ENCODE measurements at places on chromosomes 12 and 14.

GRCh38 chr12:88805286-88805685 is 225.0 kb upstream of the KITLG start:
- no peak for DNase-seq

- no peak for DNase-seq
These were observed 178.2 kb downstream of the BCL11B start for GRCh38 chr14:99093532-99094517.

GRCh38 chr12:82682326-82682725 is 4.4 kb upstream of the TMTC2 start:
- no peak for DNase-seq

DNA sequence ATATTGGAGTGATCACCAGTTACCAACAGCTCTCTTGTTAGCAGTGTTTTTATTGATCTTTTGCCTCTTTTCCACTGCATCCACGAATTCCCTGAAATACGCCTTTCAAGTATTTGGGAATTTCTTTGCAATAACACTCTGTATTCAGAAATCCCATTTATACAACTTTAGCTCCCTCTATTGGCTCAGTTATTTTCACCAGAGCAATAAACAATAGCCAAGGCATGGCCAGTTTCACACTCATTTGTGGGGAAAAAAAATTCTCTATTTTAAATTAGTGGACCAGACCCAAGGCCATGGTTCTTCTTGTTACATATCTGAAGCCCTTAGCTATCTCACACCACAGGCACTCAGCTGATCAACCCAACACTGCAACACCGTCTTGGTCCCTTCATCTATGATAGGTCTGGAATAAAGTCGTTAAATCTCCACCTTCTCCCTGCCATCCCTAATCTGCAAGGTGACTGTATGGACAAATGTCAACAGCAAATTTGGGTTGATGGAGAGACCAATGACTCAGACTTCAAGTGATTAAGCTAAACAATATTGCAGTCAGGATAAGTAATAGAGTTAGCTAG is 92.4 kb upstream of the TMEM260 start:
- no peak for DNase-seq

DNA sequence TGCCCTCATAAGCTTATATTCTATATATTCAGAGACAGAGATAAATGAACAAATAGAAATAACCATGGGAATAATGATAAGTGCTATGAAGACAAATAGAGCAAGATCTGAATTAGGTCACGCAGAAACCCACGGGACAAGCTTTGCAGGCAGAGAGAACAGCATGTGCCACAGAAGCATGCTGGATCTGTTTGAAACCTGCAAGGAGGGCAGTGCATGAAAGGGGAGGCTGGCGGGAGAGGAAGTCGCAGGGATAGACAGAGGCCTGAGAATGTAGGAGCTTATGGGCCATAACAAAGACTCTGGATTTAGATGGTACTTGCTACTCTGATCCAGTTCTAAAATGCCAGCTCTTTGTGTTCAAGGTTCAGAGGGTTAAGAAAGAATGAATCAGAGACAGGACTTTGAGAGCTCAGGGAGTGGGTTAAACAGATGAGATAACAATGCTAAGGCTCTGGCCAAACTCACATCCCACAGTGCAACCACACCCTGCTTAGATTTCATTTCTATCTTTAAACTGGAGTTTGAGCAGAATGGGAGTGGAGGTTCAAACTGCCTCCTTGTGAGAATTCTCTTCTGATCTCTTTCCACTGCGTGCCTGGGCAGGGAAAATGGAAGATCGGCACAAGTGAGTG is 49.2 kb upstream of the PPP1R12A start:
- DNase-seq: no peak

- no peak for DNase-seq
These were observed 62.1 kb upstream of the GARIN2 start for GRCh38 chr14:67127174-67127573.

DNA sequence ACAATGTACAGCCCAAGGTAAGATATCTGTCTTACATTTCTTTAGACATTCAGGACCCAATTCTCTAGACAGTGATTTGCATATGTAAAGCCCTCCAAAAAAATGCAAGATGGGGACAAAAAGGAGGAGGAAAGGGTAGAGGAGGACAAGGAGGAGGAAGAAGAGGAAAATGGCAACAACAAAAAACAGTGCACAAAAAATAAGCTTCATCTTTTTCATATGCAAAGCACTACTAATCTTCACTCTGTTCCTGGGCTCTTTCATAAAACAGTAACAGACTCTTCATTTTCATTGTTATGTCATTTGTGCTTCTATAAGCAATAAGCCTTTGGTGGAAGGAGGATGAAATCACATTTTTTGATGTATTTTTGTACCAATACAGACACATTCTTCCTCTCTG is 61.4 kb downstream of the KCNH5 start:
- no peak for DNase-seq

DNA sequence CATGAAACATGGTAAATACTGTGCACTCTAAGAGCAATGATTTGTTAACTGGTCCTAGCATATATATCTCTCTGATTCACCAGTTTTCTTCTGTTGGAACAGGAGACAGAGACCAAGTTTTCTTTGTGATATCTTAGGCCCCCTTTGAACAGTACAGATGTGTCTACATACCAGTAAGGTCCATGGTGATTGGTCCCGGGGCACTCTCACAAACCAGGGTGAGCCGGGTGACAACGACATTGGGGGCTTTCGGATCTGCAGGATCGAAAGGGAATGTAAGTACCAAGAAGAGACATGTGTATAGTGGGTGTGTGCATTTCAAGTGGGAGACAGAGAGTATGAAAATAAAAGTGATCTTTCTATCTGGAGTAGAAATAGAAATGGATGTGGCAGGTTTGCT is 11.3 kb upstream of the ERP27 start:
- DNase-seq: no peak

- no peak for DNase-seq
These were observed 100.2 kb downstream of the NELL2 start for GRCh38 chr12:44775901-44776300.

DNA sequence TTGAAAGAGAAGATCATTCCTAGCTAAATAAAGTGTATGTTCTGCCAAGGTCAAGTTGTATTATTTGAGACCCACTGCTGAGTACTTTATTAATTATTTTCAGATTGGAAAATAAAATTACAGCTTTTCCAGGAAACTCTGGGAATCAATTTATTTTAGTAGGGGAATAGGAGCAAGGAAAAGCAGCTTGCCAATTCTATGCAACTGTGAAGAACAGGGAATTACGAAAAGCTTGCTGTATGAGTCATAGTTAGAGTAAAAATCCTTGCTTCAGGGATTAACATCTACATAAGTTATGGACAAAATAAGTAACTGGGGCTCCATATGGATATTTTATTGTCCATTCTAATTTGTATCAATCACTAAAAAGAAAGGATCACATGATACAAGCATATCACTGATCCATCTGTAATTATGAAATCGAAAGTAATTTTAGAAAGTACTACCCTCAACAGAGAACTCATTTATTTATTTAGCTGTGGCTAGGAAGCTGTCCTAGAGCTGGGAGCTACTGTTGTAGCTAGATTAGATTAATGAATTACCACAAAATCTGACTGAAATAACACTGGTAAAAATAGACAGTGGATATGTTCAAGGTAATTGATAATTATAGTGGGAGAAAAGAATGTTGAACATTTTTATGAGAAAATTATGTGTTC is 303.5 kb upstream of the NPAS3 start:
- no peak for DNase-seq

DNA sequence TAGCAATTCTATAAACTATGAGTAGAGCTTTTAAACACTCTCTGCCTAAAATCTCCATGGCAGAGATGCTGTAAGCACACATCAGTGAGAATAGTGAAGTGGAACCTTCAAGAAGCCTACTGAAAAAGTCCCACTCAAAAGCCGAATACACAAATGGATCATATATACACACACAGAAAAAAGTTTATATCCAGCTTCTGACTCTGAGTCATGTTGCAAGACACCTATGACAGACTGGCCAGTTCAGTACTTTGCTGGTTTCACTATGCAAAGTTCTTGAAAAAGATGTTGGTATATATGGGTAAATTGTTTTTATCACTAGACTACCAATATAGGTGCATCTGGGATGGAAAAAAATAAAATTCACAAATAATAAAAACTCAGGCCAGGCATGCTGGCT is 126.1 kb downstream of the KCNK10 start:
- DNase-seq: no peak

- no peak for DNase-seq
These were observed 175.1 kb upstream of the SFSWAP start for GRCh38 chr12:131535779-131536178.

DNA sequence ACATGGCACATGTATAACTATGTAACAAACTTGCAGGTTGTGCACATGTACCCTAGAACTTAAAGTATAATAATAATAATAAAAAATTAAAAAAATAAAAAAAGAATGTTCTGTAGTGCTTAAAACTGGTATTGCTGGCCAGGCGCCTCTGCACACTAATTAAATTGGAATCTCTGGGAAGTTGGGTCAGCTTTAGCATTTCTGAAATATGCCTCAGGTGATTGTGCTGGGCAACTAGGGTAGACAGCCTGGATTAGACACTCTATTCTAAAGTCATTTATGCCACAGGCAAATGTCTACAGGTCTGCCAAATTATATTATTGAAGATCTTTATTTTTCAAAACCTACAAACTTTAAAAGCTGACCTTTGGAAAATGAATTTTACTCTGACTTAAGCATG is 55.3 kb downstream of the PPM1H start:
- DNase-seq: no peak

GRCh38 chr12:32043928-32044549 is 62.6 kb upstream of the BICD1 start:
- DNase-seq: no peak

GRCh38 chr14:54803396-54803795 is 99.2 kb downstream of the GCH1 start:
- DNase-seq: peak; percentile 21

DNA sequence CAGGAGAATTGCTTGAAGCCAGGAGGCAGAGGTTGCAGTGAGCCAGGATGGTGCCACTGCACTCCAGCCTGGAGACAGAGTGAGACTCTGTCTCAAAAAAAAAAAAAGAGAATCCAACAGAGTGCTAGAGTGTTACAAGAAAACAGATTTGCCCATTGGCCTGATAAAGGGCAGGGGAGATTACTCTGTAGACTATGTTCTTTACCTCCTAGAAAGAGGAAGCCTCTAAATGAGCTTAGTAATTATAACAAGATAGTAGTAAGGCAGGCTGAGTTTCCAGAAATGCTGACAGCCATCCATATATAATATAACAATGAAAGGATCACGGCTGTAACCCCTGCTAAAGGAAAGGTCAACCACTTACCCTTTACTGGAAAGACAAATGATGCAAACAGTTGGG is 24.4 kb downstream of the AK7 start:
- no peak for DNase-seq

- no peak for DNase-seq
These were observed 39.8 kb downstream of the RNF34 start for GRCh38 chr12:121439715-121440114.

- no peak for DNase-seq
These were observed 485.4 kb downstream of the MDGA2 start for GRCh38 chr14:47189911-47190484.

DNA sequence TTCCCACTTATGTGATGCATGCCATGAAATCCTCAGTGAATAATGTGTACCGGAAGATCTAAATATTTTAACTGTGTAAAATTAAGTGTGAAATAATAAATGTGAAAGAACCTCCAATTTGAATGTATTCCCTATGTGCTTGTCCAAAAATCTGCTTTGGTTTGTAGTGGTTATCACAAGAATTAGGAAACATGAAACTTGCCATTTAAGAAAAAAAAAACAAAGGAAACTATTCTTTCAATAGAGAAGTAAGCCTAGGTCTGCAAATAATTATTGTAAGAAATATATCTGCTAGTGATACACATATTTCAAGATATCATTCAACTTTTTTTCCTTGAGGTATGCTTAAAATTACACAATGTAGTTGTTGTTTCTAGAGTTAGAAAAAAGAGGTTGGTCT is 500.4 kb downstream of the SLC6A15 start:
- no peak for DNase-seq

GRCh38 chr12:110179291-110179690 is 55.1 kb downstream of the IFT81 start:
- DNase-seq: no peak

GRCh38 chr12:65269603-65270002 is 8.9 kb upstream of the MSRB3 start:
- no peak for DNase-seq

GRCh38 chr12:122614839-122615238 is 87.8 kb downstream of the KNTC1 start:
- DNase-seq: no peak

DNA sequence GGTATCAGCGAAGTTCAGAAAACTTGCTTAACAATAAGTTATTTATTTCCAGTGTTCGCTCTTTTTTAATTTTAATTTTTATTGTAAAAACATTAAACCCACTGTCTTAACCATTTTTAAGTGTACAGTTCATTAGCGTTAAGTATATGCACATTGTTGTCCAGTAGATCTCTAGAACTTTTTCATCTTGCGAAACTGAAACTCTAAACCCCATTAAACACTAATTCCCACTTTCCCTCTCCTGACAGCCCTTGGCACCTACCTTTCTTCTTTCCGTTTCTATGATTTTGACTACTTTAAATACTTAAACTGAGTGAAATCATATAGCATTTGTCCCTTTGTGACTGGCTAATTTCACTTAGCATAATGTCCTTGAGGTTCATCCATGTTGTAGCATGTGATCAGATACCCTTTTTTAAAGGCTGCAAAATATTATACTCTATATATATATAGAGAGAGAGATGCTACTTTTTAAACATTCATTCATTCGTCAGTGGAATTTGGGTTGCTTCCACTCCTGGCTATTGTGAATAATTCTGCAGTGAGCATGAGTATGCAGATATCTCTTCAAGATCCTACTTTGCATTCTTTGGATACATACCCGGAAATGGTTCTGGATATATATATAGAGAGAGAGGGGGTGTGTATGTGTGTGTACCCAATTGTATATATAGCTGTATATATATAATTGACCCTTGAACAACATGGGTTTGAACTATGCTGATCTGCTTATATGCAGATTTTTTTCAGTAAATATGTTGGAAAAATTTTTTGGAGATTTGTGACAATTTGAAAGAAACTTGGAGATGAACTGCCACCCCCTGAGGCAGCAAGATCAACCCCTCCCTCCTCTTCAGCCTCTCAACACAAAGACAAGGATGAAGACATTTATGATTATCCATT is 74.7 kb upstream of the EVL start:
- DNase-seq: no peak

DNA sequence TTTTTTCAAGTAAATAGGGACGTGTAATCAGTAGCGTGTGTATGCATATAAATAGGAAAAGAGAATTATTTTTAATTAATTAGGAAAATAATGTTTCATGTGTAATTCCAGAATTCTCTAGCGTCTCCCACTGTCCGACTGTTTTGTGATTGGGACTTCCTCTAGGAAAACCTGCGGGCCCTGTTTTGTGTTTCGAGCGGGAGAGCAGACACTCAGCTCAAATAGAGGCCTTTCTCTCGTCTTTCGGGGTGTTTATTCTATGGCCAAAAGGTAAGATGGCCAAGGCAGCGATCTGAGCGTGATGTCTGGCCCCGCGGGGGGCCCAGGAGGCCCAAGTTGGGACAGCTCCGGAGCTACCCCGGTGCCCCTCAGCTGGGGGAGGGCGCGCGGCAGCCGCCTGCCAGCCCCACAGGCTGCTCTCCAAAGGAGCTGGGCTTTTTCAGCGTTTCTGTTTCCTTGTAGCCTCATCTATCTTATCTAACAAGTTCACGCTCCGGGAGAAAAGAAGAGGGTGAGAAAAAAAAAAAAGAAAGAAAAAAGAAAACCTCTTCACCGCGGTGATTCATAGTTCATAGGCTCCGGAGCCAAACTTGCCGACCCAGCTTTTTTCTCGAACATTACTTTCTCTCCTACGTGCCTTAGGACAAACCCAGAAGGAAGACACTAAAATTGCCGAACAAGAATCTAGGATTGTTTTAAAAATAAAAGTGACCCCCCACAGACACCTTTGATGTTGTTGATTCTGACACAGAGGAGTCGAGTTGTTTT is 7.5 kb upstream of the FOXG1 start:
- no peak for DNase-seq
